ENCODE measurements at places on chromosomes 4 and X. TPM values are rescaled to one million over a fixed set of nuclear protein-coding genes. Genes with fewer than 3 reads are reported as not detected.

- peaks cover 4% of the 10 kb centered on the region for H3K4me1 ChIP-seq
- no peak overlapping the region for H3K27ac ChIP-seq
- no peak overlapping the region for H3K4me3 ChIP-seq
These were observed 14.6 kb downstream of the RAP2C start for GRCh38 chrX:132204629-132205028.

GRCh38 chr4:76881375-76881774 lies 16.6 kb downstream of the SOWAHB start:
- H3K27ac ChIP-seq = no peak overlapping the region
- no peaks in the 10 kb centered on the region for H3K27me3 ChIP-seq
- H3K36me3 ChIP-seq = no peaks in the 10 kb centered on the region
- DNase-seq = no peak

DNA sequence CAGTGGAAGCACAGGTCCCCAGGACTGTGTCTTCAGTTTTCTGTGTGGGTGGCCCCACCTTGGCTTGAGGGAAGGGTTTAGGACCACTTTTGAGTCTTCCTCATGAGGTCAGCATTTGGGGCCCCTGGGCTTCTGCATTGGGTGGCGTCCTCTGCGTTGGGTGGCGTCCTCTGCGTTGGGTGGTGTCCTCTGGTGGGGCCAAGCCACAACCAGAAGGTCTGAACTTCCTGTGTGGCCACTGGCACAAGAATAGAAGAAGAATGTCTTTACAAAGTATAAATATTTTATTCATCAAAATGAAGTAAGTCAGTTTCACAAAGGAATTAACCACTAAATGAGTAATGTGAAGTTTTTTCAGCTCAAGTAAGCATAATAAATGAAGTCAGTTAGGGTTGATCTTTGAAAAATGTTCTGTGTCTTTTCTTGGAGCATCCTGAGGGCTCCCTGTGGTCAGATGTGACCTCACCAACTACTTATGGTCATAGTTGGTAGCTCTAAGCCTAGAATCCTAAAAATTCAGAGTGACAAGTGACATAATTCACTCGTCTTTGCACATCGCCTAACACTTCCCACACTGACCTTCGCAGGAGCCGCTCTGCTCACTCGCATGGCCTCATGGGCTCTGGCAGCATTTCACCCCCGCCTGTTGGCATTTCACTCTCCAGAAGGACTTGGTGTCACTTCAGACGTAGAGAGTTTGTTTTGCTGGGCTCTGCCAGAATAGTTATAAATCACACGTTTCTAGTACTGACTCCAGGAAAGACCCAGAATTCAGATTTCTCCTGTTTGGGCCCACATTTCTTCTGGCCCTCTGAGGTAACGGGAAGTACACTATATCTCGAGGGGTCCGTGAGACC lies 39.0 kb upstream of the HGFAC start:
- H3K27me3 ChIP-seq = no peaks in the 10 kb centered on the region
- no peak for DNase-seq
- H3K4me1 ChIP-seq = no peaks in the 10 kb centered on the region
- H3K36me3 ChIP-seq = no peaks in the 10 kb centered on the region
- no peak overlapping the region for H3K4me3 ChIP-seq

DNA sequence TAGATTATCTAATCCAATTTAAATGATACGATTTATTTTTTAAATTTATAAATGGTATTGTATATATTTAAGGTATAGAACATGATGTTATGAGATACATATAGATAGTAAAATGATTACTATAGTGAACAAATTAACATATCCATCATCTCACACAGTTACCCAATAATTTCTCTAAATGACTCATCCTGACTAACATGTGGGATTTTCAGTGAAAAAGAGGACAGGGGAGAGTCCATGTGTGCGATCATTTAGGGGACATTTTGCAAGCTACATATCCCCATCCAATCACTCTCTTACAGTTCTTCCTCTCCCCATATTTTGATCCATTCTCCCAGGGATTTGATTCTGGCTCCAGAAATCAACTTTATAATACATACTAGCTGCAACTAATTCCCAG lies 88.2 kb downstream of the ABCB7 start:
- no peaks in the 10 kb centered on the region for H3K36me3 ChIP-seq
- no peak overlapping the region for H3K4me3 ChIP-seq
- no peaks in the 10 kb centered on the region for H3K27me3 ChIP-seq

DNA sequence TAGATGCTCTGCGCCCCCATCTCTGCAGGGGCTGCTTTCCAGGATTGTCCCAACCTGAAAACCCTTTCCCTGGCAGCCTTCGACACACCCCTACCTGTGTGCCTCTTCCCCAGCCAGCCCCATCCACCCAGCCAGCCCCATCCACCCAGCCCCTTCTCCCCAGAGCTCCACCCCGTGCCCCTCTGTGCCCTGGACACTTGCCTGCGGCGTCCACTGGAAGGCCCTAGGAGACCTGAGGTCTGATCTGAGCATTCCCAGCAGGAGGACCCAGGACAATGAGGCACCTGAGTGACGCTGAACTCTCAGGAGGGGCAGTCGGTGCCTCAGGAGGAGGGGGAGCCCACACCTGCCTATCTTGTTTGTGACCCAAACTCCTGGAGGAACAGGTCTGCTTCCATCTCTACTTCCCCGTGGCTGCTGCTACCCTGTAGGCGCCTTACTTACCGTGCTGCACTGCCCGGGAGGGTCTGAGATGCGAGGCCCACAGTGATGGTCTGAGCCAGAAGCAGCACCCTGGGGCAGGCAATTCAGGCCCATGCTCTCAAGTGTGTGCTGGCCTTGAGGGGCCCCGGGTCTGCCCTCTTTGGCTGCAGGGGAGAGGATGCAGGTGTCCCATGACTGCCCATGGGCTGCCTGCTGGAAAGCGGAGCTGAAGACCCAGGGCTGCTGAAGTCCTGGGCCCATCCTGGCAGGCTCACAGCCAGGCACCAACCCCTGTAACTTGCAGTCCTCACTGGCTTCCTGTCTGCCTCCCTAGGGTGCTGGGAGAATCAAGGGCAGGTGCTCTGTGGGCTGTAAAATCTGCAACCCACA lies 4.9 kb downstream of the LRPAP1 start:
- H3K4me3 ChIP-seq = no peak overlapping the region
- no peak for DNase-seq
- H3K27ac ChIP-seq = no peak overlapping the region
- peaks cover 13% of the 10 kb centered on the region for H3K36me3 ChIP-seq
- peaks cover 16% of the 10 kb centered on the region for H3K4me1 ChIP-seq

GRCh38 chrX:123339221-123339905 lies 155.3 kb downstream of the GRIA3 start:
- H3K27ac ChIP-seq = no peak overlapping the region
- H3K27me3 ChIP-seq = no peaks in the 10 kb centered on the region
- no peaks in the 10 kb centered on the region for H3K4me1 ChIP-seq
- no peak overlapping the region for H3K4me3 ChIP-seq
- no peak for DNase-seq

- H3K4me3 ChIP-seq = no peak overlapping the region
- H3K36me3 ChIP-seq = peaks cover 3% of the 10 kb centered on the region
- no peaks in the 10 kb centered on the region for H3K4me1 ChIP-seq
- H3K27ac ChIP-seq = no peak overlapping the region
- H3K27me3 ChIP-seq = no peaks in the 10 kb centered on the region
- DNase-seq = no peak
These were observed 87.9 kb downstream of the ATP10D start for GRCh38 chr4:47572981-47573380.

GRCh38 chrX:153926858-153927671 lies 1.0 kb upstream of the ARHGAP4 start:
- H3K4me1 ChIP-seq = peaks cover 9% of the 10 kb centered on the region
- H3K4me3 ChIP-seq = peak overlapping the region; percentile 63
- peak; percentile 48 for DNase-seq
- peak overlapping the region; percentile 91 for H3K27ac ChIP-seq
- no peaks in the 10 kb centered on the region for H3K36me3 ChIP-seq

- DNase-seq = no peak
- no peaks in the 10 kb centered on the region for H3K4me1 ChIP-seq
- H3K4me3 ChIP-seq = no peak overlapping the region
- no peak overlapping the region for H3K27ac ChIP-seq
- H3K36me3 ChIP-seq = no peaks in the 10 kb centered on the region
- no peaks in the 10 kb centered on the region for H3K27me3 ChIP-seq
These were observed 180.7 kb upstream of the PGRMC2 start for GRCh38 chr4:128468123-128468989.

DNA sequence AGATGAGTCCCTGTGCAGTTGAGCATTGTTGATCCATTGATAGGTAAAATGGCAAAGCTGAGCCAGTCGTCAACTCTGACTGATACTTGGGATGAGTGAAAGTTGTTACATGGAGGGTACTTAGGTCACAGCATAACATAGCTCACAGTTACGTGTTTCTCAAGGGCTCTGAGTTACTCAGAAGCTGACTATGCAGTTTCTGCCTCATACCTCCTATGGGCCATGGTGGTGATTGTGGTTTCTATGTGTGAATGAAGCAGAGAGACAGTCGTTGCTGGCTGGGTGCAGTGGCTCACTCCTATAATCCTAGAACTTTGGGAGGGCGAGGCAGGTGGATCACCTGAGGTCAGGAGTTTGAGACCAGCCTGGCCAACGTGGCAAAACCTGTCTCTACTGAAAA lies 30.8 kb downstream of the FRMPD3 start:
- no peaks in the 10 kb centered on the region for H3K4me1 ChIP-seq
- no peak for DNase-seq
- H3K27ac ChIP-seq = no peak overlapping the region
- no peaks in the 10 kb centered on the region for H3K36me3 ChIP-seq

DNA sequence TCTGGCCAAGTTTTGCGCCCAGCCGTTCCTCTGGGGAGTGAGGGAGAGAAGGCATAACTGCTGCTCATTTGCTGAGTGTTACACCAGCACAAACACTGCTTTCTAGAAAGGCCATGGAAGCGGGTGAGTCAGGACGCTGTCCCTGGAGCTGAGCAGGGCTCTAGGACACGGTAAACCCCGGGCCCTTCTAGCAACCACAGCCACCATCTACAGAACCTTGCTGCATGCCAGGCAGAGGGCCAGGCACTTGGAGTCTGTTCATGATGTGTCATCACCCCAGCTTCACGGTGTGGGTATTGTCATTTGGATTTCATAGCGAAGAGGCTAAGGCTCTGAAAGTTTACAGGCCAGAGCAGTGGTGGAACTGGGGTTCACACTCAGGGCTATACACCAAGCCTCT lies 31.8 kb upstream of the C4orf50 start:
- H3K27me3 ChIP-seq = no peaks in the 10 kb centered on the region
- no peak for DNase-seq
- no peak overlapping the region for H3K27ac ChIP-seq
- H3K4me3 ChIP-seq = no peak overlapping the region
- no peaks in the 10 kb centered on the region for H3K36me3 ChIP-seq

GRCh38 chrX:71367396-71367795 lies 1.2 kb downstream of the TAF1 start:
- H3K4me3 ChIP-seq = no peak overlapping the region
- H3K4me1 ChIP-seq = no peaks in the 10 kb centered on the region
- no peaks in the 10 kb centered on the region for H3K27me3 ChIP-seq
- DNase-seq = no peak
- peaks cover 6% of the 10 kb centered on the region for H3K36me3 ChIP-seq

- H3K4me1 ChIP-seq = no peaks in the 10 kb centered on the region
- DNase-seq = peak; percentile 29
- H3K36me3 ChIP-seq = no peaks in the 10 kb centered on the region
- H3K4me3 ChIP-seq = peak within 1 kb of the TSS; percentile 47
- peak within 1 kb of the TSS; percentile 85 for H3K27ac ChIP-seq
These were observed at the start of gene MAGED2 for GRCh38 chrX:54807524-54808108. Gene MAGED2, plus strand, starts transcription at chrX:54807745. Its CDS starts 1,587 bp downstream, at chrX:54809332.

GRCh38 chr4:143351774-143352451 lies 15.2 kb downstream of the GAB1 start:
- H3K27ac ChIP-seq = peak overlapping the region; percentile 45
- DNase-seq = no peak
- H3K4me3 ChIP-seq = no peak overlapping the region
- peaks cover 44% of the 10 kb centered on the region for H3K4me1 ChIP-seq

DNA sequence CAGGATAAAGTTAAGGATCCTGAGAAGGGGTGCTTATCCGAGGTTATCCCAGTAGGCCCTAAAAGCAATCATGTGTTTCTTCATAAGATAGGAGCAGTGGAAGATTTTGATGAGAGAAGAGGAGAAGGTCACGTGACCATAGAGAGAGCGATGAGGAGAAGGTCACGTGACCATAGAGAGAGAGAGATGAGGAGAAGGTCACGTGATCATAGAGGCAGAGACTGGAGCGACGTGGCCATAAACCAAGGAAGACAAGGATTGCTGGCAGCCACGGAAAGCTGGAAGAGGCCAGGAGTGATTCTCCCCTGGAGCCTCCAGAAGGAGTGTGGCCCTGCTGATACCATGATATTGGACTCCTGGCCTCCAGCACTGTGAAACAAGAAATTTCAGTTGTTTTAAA lies 38.4 kb upstream of the ZNF518B start:
- H3K27ac ChIP-seq = no peak overlapping the region
- H3K36me3 ChIP-seq = no peaks in the 10 kb centered on the region
- no peaks in the 10 kb centered on the region for H3K27me3 ChIP-seq

DNA sequence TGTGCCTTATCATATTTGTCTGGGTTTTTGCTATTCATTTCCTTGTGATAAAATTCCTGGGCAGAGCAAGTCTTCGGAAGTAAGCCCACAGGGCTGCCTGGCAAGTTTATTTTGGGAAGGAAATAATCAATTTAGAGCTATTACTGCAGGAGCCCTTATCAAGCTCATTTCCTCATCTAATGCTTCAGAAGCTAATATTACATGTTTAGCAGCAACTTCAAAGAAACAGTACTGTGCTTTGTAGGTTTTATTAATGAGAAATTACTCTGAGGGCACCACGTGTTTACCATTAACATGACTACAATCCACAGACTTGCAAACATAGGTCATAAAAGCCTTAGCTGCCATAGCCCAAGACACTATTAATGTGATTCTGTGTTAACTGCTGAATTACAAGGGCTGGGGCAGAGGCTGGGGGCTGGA lies 540.0 kb downstream of the SPRY1 start:
- H3K4me1 ChIP-seq = no peaks in the 10 kb centered on the region
- no peak for DNase-seq
- H3K4me3 ChIP-seq = no peak overlapping the region
- H3K36me3 ChIP-seq = no peaks in the 10 kb centered on the region

GRCh38 chr4:10200869-10201268 lies 84.3 kb upstream of the WDR1 start:
- no peak overlapping the region for H3K27ac ChIP-seq
- no peak overlapping the region for H3K4me3 ChIP-seq

DNA sequence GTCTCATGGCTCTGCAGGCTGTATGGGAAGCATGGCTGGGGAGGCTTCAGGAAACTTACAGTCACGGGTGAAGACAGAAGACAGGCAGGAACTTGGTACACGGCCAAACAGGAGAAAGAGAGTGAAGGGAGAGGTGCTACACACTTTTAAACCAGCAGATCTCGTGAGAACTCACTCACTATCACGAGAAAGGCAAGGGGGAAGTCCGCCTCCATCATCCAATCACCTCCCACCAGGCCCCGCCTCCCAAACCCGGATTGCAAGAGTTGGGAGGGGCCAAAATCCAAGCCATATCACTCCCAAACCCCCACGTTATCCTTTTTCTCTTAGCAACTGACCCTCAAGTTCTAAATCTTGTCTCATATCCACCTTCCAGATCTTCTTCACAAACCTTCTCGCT lies 1710.5 kb upstream of the TENM3 start:
- DNase-seq = no peak
- H3K27ac ChIP-seq = no peak overlapping the region
- no peaks in the 10 kb centered on the region for H3K27me3 ChIP-seq
- H3K4me1 ChIP-seq = no peaks in the 10 kb centered on the region

The DOK7 gene
- 2.8 TPM for total RNA-seq

The MAGEB5 gene
- total RNA-seq = not detected

The UCP1 gene
- not detected for total RNA-seq

The NEUROG2 gene
- total RNA-seq = not detected

The COX7B2 gene
- total RNA-seq = not detected

The NWD2 gene
- 0.22 TPM for total RNA-seq

The FGFBP1 gene
- not detected for total RNA-seq

The MTNR1A gene
- 0.74 TPM for total RNA-seq

The PRKG2 gene
- total RNA-seq = 0.93 TPM

The PASD1 gene
- total RNA-seq = not detected

Data from pancreas (tissue), 10 donors.